ENCODE measurements at places on chromosomes 6 and 20.

DNA sequence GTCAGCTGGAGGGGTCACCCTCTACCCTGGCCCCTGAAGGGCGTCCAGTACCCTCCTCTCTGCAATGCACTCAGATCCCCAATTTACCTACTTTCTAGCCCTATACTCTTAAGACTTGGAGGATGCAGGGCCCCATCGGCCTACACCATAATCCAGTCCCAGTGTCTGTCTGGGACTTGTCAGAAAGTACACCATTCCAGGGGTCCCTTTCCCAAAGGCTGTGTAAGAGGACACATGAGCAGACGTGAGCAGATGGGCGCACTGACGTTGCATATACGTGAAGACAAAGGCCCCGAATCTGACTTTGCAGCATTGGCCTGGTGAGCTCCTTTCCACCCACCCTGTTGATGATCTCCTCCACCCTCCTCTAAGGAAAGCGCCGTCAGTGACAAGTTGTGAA lies 20.9 kb upstream of the SMOC2 start:
- DNase-seq = no peak

GRCh38 chr20:62670156-62670555 lies 27.9 kb downstream of the SLCO4A1 start:
- DNase-seq = no peak

DNA sequence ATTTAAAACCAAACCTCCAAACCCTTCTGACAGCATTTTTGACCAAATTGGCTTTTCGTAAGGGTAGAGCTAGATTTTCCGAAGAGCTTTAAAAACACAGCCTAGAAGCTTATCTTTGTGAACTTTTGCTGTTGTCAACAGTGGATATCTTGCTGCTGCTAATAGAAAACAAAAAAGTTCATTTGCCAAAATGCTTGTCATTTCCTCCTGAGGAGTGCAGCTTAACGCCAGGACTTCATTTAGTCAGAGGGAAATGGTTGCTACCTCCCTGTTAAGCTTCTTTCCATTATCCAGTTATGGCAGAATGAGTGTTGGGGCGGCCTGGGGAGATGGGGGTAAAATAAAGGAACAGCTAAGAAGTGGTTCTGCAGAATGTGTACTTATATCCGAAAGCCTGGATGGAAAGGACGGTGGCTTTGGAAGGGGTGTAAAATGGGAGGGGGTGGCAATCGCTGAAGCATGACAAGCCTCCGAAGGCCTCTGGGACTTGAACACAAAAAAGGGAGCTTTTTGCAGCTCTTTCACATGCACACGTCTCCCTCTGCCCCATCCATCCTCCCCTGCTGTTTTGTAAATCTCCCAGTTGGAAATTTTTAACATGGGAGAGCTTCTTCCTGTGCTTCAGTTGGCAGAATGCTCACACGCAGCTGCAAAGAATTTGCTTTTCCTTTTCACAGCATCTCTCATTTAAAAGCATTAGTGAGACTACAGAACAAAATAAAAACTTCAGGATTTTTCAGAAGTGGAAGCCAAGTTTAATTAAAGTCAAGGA lies 22.5 kb downstream of the JARID2 start:
- DNase-seq = no peak

DNA sequence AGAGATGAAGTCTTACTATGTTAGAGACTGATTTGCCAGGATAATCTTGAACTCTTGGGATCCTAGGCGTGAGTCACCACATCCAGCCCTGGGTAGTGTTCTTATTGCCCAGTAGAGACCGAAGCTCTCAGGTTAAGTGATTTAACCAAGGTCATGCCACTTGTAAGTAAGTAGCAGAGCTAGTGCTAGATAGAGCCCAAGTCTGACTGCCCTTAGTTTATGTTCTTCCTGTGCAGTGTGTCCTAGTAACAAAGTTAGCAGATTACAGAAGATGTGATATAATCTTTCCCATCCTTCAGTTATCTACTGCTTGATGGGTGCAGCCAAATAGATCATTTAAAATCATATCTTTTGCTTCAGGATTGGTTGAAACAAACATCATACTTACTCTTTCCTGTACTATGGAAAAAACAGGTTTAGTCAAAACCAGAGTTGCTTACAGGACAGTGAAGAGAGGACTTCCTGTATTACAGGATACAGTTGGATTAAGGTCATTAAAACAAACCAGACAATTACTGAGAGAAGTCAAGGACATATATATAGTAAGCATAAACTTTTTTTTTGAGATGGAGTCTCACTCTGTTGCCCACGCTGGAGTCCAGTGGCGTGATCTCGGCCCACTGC lies 9.5 kb upstream of the PABPC1L start:
- DNase-seq = no peak

GRCh38 chr6:1103945-1104623 lies 207.8 kb upstream of the FOXQ1 start:
- no peak for DNase-seq

DNA sequence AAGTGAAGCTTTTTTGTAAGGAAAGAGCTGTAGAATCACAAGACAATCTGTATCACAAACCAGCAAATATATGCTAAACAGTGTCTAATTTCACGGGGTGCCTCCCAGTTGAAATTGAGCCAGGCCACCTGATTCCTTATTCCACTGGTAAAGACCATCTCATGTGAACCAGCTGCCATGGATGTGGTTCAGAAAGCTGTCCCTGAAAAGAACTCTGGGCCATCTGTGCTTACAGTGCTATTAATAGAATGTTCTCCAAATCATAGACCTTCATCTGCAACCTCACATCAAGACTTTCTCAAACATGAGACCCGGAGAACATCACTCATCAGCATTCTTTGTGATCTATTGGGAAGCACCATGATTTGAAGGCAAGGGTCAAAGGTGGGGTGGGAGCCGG lies 89.7 kb downstream of the FBXO5 start:
- DNase-seq = no peak

GRCh38 chr6:14638906-14639761 lies 521.6 kb downstream of the CD83 start:
- peak; percentile 64 for DNase-seq

DNA sequence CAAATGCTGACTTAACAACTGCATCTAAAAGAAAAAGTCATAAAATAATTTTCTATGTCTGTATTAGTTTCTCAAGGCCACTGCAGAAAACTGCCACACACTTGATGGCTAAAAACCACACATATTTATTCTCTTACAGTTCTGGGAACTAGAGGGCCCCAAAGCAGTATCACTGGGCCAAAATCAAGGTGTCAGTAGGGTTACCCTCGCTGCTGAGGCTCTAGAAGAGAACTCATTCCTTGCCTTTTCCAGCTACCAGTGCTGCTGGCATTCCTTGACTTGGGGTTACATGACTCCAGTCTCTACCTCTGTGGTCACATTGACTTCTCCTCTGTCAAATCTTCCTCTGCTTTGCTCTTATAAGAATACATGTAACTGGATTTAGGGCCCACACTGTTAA lies 124.6 kb upstream of the THEMIS start:
- DNase-seq = no peak

DNA sequence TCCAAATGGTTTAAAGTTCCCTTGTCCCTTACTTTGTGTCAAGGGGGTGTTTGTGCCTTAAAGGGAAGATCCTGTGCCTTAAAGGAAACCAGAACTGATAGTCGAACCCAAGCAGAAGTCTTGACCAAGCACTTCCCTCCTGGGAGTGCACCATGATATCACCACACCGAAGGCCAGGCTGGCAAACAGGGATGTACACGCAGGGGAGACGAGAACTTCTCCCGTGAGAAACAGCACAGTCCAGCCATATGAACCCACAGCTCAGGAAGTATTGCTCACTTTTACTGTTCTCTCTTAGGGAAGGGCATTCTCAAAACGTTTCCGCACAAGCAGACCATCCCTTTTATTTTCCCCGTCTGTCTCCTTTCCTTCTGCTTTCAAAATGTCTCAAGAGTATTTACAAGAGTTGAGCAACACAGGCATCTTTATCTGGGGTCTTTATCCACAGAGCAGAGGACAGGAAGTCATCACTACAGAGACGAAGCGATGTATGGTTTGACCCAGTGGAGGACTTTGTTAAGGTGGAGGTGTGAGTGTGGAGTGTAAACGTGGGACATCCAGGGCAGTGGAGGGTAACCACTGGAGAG lies 12.8 kb upstream of the SERPINB1 start:
- no peak for DNase-seq

- no peak for DNase-seq
Observed at GRCh38 chr6:159633196-159633595, 59.8 kb downstream of the SOD2 start.

DNA sequence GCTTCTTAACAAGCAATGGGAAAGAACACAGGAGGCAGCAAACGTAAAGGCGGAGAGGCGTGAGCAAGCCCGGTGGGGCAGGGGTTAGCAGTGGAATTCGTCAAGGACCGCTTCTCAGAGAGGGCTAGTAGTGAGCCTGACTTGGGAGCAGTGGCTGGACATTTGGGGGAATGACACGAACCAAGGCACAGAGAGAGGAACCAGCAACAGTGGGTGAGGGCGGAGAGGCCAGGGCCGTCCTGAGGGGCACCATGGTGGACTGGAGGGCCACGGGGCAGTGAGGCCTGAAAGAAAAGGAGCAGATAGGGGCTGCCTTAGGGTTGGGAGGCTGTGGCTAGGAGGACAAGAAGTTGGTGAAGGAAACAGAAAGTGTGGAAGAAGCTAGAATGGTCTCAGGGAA lies 12.1 kb upstream of the ARID1B start:
- no peak for DNase-seq

GRCh38 chr20:4677846-4678245 lies 43.9 kb upstream of the PRND start:
- no peak for DNase-seq

Measured in MG63 (cell line).